ENCODE measurements at places on chromosomes 1 and 21. TPM values are rescaled to one million over a fixed set of nuclear protein-coding genes. Genes with fewer than 3 reads are reported as not detected.

Gene KLF17
- under 0.01 TPM for total RNA-seq

Gene RAP1GAP
- total RNA-seq: not detected

Gene TMEM240
- 2.3 TPM for total RNA-seq

Gene FAM131C
- total RNA-seq: not detected

Gene DNAH14
- total RNA-seq: 13.5 TPM

Gene YBX1
- 578 TPM for total RNA-seq

All from fibroblast of villous mesenchyme (primary cell).